ENCODE measurements at places on chromosomes 4 and X. TPM values are rescaled to one million over a fixed set of nuclear protein-coding genes. Genes with fewer than 3 reads are reported as not detected.

The RP2 gene
- 15.6 TPM for total RNA-seq

The NRK gene
- 1.2 TPM for total RNA-seq

The KLHL4 gene
- total RNA-seq: 3.4 TPM

The SH3RF1 gene
- total RNA-seq: 15.0 TPM

The KLF8 gene
- total RNA-seq: 0.58 TPM

The DDX53 gene
- total RNA-seq: not detected

The CCDC110 gene
- total RNA-seq: 0.71 TPM

The EDA2R gene
- total RNA-seq: 16.1 TPM

The IL13RA1 gene
- 35.8 TPM for total RNA-seq
